ENCODE measurements at places on chromosomes 2 and 18.

DNA sequence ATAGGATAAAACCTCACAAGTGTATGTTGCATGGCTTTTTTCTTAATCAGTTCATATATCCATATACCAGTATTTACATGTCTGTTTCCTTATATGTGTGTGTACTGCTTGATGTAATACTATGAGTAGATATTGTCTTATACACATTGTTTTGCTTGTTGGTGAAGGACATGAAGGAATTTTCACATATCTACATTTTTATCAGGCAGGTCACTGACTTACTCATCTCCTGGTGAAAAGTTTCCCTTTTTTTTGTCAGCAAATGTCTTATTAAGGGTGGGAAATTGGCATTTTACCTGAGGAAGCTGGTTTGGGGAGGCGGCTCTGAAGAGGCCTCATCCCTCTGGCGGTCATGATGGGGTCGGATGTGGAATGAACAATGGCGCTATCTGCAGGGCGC lies 61.4 kb upstream of the LYPD1 start:
- DNase-seq, result no peak

- DNase-seq, result no peak
Measured at GRCh38 chr2:16293871-16294270, 353.5 kb downstream of the MYCN start.

GRCh38 chr2:224938651-224939182 lies 103.6 kb downstream of the DOCK10 start:
- DNase-seq, result no peak

GRCh38 chr2:147045113-147045512 lies 799.7 kb upstream of the ACVR2A start:
- DNase-seq, result no peak

- DNase-seq, result no peak
Measured at GRCh38 chr2:204472375-204472774, 72.9 kb upstream of the PARD3B start.

- no peak for DNase-seq
Measured at GRCh38 chr2:130810490-130810889, 26.2 kb upstream of the ARHGEF4 start.

DNA sequence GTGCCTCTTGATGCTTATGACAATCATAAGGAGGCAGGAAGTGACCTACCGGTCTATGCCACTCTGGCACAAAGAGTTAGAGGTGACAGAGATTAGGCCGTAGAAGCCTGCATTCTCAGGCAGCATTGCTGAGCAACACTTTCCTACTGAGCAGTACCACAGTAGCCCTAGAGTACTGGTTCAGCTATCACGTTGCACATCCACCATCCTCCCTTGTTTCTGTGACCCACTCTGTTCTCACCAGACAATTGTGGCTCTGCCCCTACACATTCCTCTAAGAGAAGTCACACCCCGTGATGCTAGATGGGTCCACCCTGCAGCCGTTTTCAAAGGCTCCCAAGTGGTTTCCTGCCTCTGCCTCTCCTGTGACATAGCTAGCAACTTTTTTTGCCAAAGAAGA lies 22.6 kb upstream of the SUCLG1 start:
- no peak for DNase-seq

DNA sequence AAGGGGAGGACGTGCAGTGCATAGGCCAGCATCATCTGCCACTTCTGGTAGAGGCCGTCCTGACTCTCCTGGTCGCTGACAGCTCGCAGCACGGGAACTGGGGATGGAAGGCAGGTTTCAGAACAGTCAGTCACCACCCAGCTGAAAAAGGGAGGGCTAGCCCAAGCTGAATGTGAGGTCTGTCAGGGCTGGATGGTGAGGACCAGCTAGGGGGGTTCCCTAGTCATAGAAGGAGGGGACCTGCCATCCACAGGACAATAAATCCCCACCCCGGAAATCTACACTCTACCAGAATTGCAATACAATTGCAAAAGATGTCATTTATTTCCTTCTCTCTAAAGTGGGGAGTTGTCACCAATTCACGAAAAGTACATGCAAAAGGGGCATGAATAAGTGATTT lies 15.8 kb downstream of the ABCG5 start:
- no peak for DNase-seq

- DNase-seq, result no peak
Measured at GRCh38 chr2:29742656-29743055, 178.7 kb downstream of the ALK start.

DNA sequence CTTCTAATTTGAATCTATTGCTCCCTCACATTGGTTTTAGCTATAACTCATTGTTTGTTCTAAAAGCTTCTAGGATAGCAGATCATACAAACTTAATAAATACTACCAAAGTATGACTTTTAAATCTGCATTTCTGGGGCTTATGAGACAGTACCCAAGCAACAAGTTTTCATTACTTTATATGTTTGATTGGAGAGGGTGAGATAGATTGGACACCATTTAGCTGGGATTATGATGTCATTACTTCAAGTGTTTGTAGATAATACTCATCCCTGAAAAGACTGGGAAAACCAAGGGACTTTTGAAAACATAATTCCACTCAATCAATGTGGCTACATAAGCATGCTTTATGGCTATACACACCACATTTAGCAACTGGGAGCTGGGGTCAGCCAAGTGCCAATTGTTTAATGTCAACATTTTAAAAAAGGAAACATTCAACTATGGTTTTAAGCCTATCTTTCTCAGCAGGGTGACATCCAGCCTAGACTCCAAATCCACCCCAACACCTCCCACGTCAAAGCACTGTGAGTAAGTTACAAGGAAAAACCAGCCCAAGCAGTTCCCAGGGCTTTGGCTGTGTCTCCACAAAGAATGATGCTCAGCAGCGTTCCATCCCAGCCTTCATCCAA lies 119.9 kb downstream of the ETAA1 start:
- no peak for DNase-seq

- DNase-seq, result no peak
Measured at GRCh38 chr18:24862201-24862816, 401.9 kb downstream of the HRH4 start.

DNA sequence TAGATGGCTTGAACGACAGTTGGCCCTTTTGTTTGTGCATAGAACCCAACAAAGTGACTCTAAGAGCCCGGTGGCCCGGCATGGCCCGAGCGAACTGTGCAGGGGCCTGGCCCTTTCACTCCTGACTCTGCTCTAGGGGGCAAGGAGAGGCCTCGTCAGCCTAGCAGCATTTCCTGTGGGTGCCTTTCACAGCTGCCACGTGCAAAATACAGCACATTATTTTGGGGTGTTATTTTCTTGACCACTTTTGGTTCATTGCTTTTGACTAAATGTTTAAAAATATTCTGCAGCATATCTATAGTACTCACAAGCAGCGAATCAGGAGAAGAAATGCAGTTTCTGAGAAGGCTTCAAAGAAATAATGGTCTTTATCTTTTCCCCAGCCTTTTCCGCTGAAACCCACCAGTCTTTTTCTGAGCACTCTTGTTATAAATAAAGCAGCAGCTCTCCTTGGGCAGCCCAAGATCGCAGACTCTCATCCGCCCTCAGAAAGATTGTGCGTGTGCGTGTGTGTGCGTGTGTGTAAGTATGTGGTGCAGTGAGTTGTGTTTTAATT lies 31.3 kb downstream of the DGKD start:
- no peak for DNase-seq

- no peak for DNase-seq
Measured at GRCh38 chr2:97740590-97741182, 27.3 kb downstream of the ZAP70 start.

GRCh38 chr2:189580658-189581353 lies at the start of gene SLC40A1:
SLC40A1 (minus strand) TSS chr2:189580786; CDS start chr2:189580460, 326 bp downstream.
- peak; percentile 13 for DNase-seq

- DNase-seq, result no peak
Measured at GRCh38 chr2:235666213-235666781, 172.5 kb downstream of the AGAP1 start.

GRCh38 chr2:218260742-218261422 lies at the start of gene GPBAR1:
GPBAR1 (plus strand) TSS chr2:218261015; CDS start chr2:218262725, 1,710 bp downstream.
- DNase-seq, result no peak

DNA sequence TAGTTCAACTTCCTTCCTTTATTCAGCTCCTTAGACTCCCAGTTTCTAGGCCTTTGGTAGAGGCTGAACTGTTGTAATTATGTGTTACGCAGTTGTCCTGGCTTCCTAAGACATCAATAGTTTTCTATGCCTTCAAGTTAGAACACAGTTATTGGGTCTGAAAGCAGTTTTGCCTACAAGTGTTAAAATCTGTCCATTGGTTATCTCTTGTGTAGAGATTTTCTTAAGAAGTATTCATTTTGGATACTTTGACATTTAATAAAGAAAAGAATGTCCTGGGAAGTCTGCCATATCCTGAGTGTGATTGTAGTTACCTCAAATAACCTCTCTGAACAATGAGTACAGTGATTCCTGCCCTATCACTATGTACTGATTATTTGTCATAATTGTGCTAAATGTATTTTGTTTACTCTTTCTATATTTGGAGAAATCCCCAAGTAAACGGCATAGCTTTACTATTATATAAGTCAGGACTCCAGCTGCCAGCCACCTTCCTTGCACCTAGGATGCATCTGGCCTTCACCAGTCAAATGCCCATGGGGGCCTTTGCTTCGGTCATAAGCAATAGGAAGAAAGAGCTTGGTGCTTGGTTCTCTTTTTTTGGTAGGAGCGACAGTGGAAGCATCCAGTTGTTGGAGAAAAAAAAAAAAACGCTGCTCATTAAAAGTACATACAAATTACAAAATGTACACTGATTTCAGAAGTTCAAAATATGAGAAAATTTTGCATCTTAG lies 449.5 kb upstream of the PKDCC start:
- DNase-seq, result no peak

All from stimulated activated CD8-positive, alpha-beta memory T cell treated with anti-CD3 and anti-CD28 coated beads, Interleukin-15, amount 100 ng/mL, for 24 hours (primary cell).